ENCODE measurements at places on chromosomes 5 and 9.

- DNase-seq, result no peak
These were observed 72.4 kb downstream of the NEK6 start for GRCh38 chr9:124330011-124330697.

DNA sequence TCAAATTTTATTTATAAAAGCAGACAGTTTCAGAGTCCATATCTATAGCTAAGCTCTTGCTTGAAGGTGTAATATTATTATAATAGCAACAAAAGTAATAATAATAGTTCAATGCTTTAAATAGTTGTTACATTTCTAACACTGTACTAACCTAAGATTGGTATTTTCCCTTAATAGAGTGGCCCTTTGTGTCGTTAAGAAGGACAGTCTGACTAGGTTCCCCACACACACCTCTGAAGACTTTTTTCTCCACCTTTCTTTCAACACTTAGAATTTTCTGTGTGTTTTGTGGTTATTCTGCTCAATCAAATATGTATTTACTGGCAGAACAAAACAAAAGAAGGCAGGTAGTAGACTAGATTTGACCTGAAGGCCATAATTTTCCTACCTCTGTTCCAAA, 223.2 kb upstream of the ACO1 start:
- DNase-seq, result no peak

- no peak for DNase-seq
These were observed 67.9 kb upstream of the TARS1 start for GRCh38 chr5:33372721-33373472.

DNA sequence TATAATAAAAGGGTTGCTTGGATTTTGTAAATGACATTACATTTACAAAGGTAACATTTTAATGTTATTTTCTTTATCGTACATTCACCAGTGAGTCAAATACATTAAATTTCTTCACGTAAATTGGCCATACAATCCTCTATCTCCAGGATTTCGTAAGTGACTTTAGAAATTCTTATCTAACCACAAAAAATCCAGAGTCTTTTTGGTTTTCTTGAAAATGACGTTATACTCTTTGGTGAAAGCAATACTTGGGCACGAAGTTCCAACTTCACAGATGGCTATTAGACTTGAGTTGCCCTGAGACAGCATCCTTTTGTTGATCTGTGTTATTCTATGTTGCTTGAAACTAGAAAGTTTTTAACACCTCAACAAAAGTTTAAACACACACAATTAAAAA, 87.4 kb upstream of the CDH10 start:
- DNase-seq, result no peak

DNA sequence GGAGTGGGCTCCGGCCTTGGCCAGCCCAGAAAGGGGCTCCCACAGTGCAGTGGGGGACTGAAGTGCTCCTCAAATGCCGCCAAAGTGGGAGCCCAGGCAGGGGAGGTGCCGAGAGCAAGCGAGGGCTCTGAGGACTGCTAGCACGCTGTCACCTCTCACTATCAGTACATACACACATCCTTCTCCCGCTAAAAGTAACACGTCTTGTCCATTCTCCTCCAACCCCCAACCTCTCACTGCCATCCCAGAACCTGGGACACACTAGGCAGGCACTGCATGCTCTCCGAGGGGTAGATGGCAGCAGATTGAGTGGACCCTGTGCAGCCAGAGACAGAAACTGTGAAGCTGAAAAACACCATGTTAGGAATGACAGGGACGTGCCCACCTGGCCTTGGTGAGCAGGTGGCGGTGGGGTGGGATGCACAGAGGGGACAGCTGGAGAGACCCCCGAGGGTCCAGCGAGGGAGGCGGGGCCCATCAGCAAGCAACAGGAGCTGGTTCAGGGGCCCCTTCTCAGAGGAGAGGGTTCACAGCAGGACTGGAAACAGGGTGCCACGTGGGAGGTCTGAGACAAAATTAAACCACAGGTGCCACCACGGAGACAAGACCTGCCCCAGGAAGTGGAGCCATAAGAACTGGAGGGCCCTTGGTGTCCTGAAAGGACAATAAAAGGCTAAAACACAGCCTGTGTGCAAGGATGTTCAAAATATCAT, 16.9 kb downstream of the SEMA4D start:
- no peak for DNase-seq

DNA sequence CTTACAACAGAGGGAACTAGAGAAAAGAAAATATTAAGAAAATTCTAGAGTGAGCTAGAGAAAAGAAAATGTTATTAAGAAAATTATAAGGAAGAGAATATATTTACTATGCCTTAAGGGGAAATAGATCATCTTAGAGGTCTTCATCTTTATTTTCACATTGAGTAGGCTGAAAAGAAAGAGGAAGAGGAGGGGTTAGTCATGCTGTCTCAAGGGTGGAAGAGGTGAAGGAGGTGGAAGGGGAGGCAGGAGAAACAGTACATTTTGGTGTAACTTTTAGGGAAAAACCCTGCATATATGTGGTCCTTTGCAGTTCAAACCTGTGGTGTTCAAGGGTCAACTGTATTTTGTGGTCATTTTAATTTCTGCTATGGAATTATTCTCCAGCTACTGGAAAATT, 46.6 kb downstream of the PPIP5K2 start:
- DNase-seq, result no peak

GRCh38 chr9:90961375-90961774, 159.8 kb downstream of the SYK start:
- no peak for DNase-seq

- DNase-seq, result peak; percentile 92
These were observed 19.0 kb downstream of the NEURL1B start for GRCh38 chr5:172659909-172660628.

DNA sequence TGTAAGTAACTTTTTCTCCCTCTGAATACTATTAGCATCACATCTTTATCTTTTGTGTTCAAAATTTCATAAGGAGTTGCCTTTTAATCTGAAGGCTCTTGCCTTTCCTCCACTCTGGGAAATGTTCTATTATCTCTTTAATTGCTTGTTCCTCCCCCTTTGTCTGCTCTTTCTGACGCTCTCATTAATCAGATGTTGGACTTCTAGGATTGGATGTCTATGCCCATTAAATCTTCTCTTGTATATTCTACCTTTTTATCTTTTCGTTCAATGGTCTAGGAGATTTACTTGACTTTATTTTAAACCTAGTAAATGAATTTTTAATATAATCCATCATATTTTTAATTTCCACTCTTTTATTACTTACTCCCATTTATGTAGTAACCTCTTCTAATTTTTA, 76.7 kb downstream of the MARCHF3 start:
- no peak for DNase-seq

GRCh38 chr9:114678795-114679194, 3.2 kb downstream of the TEX48 start:
- no peak for DNase-seq

DNA sequence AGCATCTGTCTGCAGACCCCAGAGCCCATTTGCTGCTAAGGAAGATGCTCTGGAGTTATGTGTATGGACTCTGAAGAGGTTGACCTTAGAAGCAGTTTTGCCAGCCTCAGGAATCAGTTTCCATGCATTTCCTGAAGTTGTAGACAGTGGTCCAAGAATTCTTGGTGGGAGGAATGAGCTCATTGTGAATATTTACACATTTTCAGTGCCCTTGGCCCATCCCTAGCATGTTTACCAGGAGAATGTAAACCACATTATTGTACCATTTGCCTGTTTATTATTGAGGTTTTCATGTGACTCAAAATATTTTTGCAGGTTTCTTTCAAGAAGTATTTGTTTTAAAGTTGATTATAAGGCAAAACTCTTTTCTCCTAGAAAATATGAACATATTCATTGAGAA, 93.8 kb downstream of the NXNL2 start:
- no peak for DNase-seq

- no peak for DNase-seq
These were observed 19.2 kb upstream of the PLIN2 start for GRCh38 chr9:19146441-19147024.

- DNase-seq, result no peak
These were observed 349.2 kb upstream of the ADAMTSL1 start for GRCh38 chr9:18124760-18125159.

DNA sequence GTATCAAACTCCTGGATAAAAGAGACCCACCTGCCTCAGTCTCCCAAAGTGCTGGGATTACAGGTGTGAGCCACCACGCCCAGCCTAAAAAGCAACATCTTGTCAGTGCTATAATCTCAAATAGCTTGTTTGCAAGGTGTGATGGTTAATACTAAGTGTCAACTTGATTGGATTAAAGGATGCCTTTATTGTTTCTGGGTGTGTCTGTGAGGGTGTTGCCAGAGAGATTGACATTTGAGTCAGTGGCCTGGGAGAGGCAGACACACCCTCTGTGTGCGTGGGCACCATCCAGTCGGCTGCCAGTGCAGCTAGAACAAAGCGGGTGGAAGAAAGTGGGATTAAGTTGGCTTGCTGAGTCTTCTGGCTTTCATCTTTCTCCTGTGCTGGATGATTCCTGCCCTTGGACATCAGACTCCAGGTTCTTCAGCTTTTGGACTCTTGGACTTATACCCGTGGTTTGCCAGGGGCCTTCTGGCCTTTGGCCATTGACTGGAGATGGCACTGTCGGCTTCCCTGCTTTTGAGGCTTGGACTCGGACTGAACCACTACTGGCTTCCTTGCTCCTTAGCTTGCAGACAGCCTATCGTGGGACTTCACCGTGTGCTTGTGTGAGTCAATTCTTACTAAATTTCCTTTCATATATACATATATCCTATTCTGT, 28.1 kb downstream of the TARS1 start:
- DNase-seq, result no peak

- DNase-seq, result no peak
These were observed 1048.7 kb upstream of the NUDT12 start for GRCh38 chr5:104611135-104611767.

- DNase-seq, result no peak
These were observed 189.2 kb upstream of the TBC1D2 start for GRCh38 chr9:98444601-98445000.

DNA sequence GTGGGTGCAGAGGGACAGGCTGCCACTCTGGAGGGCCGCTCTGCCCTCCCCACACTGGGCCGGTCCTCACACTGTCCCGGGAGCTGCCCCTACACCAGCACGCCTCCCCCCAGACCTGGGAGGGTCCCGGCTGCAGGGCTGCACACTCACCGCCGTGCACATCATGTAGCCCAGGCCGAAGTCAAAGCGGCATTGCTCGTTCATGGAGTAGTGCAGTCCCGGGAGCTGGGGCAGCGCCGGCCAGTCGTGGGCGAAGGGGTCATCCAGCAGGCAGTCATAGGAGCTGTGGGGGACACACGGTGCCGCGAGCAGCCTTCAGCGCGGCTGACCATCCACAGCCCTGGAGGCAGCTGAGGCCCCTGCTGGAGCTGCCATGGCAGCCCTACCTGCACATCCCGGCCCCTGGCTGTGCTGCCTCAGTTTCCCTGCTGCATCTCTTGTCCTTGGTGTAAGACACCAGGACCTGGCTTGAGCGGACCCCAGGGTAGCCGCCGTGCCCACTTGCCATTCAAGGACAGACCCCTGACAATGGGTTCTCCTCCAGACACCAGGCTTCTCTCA, 93.2 kb downstream of the ZNF354C start:
- DNase-seq, result no peak

DNA sequence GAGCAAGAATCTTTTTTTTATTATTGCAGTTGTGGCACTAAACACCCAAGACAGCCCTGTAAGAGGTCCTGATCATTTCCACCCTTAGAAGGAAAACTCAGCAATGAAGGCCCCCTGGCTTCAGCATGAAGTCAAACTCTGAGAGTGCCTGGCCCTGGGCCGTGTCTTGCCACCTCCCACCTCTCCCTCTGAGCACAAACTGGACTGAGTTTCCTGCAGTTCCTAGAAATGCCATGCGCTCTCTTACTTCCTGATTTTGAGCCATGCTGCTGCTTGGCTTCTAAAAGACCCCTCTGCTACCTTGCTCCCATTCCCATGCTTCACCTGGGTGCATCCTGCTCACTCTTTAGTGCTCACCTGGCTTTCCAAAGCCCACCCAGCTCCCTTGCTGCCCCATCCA, 140.4 kb upstream of the KLF9 start:
- no peak for DNase-seq

DNA sequence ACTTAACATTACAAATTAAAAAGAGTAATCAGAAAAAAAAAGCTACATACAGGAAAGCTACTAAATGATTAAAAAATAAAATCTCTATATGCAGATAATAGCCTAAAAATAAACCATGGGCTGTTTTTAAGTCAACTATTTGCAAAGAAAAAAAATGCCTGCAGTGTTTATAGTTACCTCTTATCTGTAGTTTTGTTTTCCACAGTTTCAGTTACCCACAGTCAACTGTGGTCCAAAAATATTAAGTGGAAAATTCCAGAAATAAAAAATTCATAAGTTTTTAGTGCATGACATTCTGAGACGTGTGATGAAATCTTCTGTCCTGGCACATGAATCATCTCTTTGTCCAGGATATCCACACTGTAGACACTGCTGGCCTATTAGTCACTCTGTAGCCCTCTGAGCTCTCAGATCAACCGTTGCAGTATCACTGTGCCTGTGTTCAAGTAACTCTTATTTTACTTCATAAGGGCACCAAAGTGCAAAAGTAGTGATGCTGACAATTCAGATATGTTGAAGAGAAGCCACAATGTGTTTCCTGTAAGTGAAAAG, 59.2 kb downstream of the PRELID2 start:
- peak; percentile 19 for DNase-seq

- no peak for DNase-seq
These were observed 211.7 kb downstream of the TLE1 start for GRCh38 chr9:81477669-81478068.

GRCh38 chr9:127455324-127455992, 4.1 kb downstream of the LRSAM1 start:
- peak; percentile 55 for DNase-seq

GRCh38 chr5:54905942-54906537, 79.4 kb downstream of the ESM1 start:
- no peak for DNase-seq

DNA sequence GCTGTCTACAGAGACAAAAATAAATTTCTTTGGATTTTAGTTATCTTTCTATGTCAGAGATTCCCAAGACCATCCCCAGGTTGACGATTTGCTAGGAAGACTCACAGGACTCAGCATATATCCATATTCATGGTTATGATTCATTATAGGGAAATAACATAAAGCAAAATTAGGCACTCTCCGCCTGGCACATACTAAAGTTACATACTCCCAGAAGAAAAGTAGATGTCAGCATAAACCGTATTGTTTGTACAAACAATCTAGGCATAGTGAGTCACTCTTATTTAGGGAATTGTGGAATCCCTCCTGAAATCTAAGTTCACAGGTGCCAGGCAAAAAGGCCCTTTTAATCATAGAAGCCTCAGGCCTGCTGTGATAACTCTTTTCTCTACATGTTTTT, 62.9 kb downstream of the INSL6 start:
- DNase-seq, result no peak

Data from HuH-7.5 (cell line).